ENCODE measurements at places on chromosomes 5 and 9. TPM values are rescaled to one million over a fixed set of nuclear protein-coding genes. Genes with fewer than 3 reads are reported as not detected.

GRCh38 chr5:50967563-50968355, 301.3 kb downstream of the PARP8 start:
- DNase-seq, result no peak

DNA sequence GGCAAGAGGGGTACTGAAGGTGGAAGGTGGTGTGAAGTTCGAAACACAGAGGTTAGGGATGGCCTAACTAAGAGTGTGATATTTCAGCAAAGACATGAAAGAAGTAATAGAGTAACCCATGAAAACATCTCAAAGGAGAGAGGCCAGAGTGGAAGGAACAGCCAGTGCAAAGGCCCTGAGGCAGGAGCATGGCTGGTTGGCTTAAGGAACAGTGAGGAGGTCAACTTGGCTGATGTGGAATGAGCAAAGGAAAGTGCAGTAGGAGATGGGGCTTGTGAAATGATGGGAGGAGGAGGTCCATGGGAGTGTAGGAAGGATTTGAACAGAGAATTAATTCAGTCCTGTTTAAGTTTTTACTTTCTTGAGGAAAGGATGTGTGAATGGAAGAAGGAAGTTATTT, 178.3 kb upstream of the ZNF608 start:
- no peak for DNase-seq

The PCA3 gene
- not detected for total RNA-seq

The OTULINL gene
- total RNA-seq, result 26.9 TPM
